Prostate gland (tissue), 2 donors: ENCODE measurements at places on chromosomes 3 and 15.
A peak's percentile ranks its signal among the peaks of the same experiment; 100 is the strongest.

GRCh38 chr3:80675790-80676189 lies 908.0 kb upstream of the ROBO1 start:
- DNase-seq, result no peak
- H3K4me3 ChIP-seq, result no peak overlapping the region
- H3K4me1 ChIP-seq, result no peaks in the 10 kb centered on the region

DNA sequence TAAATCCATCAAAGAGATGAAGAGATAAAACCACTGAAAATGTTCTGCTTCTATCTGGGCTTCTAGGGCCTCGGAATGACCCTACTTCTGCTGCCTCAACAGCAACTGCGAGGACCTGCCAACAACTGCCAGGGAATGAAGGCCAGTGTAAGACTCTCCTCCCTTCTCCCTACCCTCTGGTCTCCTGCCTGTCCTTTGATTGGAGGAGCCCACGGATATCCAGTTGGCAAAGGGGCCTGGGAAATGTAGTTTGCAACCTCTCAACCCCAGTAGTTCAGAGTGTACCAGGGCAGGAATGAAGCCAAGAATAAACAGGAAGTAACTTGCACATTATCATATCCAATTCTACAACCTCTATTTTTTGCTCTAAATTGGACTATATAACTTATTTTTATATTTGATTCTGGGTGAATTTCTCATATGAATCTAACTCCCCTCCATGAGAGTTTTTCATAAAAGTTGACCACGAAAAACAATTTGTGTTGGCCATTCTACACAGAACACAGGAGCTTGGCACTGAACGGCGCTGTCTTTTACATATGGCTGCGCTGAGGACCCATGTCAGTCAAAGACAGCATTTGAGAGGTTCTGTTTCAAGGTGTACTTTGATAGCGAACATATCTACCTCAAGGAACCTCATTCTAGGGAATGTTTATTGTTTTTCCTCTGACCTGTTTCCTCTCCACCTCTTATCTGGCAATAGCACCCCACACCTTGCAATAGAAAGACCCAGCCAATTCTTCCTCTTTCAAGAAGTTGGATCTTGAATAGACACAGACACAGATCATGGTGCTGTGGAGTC lies 91.1 kb upstream of the RNF7 start:
- H3K4me1 ChIP-seq, result no peaks in the 10 kb centered on the region
- no peak overlapping the region for H3K4me3 ChIP-seq
- no peak overlapping the region for H3K27ac ChIP-seq
- no peaks in the 10 kb centered on the region for H3K27me3 ChIP-seq
- H3K36me3 ChIP-seq, result no peaks in the 10 kb centered on the region
- DNase-seq, result no peak

GRCh38 chr3:178618197-178618596 lies 82.0 kb downstream of the KCNMB2 start:
- no peak for DNase-seq
- no peaks in the 10 kb centered on the region for H3K27me3 ChIP-seq
- no peak overlapping the region for H3K4me3 ChIP-seq
- no peak overlapping the region for H3K27ac ChIP-seq
- no peaks in the 10 kb centered on the region for H3K4me1 ChIP-seq

DNA sequence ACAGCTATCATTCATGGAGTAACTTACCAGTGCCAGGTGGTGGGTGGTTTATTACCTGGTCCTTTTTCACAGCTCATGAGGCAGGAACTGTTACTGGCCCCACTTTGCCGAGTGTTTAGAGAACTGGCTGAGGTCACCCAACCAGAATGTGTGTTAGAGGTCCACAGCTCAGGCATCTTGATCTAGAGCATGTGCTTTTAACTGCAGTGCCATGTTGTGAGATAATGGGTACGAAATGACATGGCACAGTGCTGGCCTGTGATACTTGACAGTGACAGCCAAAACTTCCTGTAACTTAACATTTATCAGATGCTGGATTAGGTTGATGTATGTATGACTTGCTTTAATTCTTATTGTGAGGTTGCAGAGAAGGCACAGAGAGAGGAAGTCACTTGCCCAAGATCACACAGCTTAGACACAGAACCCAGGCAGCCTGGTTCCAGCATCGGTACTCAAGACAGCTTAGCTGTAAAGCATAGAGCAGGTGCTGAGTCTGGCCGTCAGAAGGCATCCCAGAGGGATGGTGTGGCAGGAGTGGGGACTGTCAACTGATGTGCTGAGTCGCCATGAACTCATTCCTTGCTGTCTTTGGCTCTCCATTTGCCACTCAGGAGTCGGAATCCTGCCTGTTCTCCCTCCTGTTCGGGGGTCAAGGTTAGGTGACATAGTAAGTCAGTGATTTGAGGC lies 9.6 kb downstream of the MCM2 start:
- peaks cover 10% of the 10 kb centered on the region for H3K4me1 ChIP-seq
- DNase-seq, result no peak
- no peaks in the 10 kb centered on the region for H3K27me3 ChIP-seq
- peak overlapping the region; percentile 60 for H3K27ac ChIP-seq

GRCh38 chr3:144317961-144318360 lies 346.3 kb downstream of the DIPK2A start:
- no peak overlapping the region for H3K4me3 ChIP-seq
- DNase-seq, result no peak
- no peaks in the 10 kb centered on the region for H3K27me3 ChIP-seq
- no peak overlapping the region for H3K27ac ChIP-seq

GRCh38 chr3:176935194-176935888 lies 261.9 kb downstream of the TBL1XR1 start:
- no peaks in the 10 kb centered on the region for H3K27me3 ChIP-seq
- no peak for DNase-seq
- H3K4me1 ChIP-seq, result no peaks in the 10 kb centered on the region
- no peaks in the 10 kb centered on the region for H3K36me3 ChIP-seq
- H3K4me3 ChIP-seq, result no peak overlapping the region

GRCh38 chr15:43879386-43880355 lies 52.9 kb downstream of the WDR76 start:
- no peaks in the 10 kb centered on the region for H3K27me3 ChIP-seq
- no peak for DNase-seq
- no peak overlapping the region for H3K27ac ChIP-seq
- H3K4me1 ChIP-seq, result no peaks in the 10 kb centered on the region
- no peak overlapping the region for H3K4me3 ChIP-seq

GRCh38 chr3:11452885-11453847 lies 181.0 kb downstream of the ATG7 start:
- no peak for DNase-seq
- no peaks in the 10 kb centered on the region for H3K4me1 ChIP-seq
- no peak overlapping the region for H3K4me3 ChIP-seq
- H3K36me3 ChIP-seq, result no peaks in the 10 kb centered on the region

- no peaks in the 10 kb centered on the region for H3K27me3 ChIP-seq
- H3K27ac ChIP-seq, result no peak overlapping the region
- DNase-seq, result no peak
- no peaks in the 10 kb centered on the region for H3K36me3 ChIP-seq
- no peak overlapping the region for H3K4me3 ChIP-seq
Measured at GRCh38 chr3:45832699-45833098, 9.2 kb downstream of the LZTFL1 start.

- H3K27me3 ChIP-seq, result no peaks in the 10 kb centered on the region
- no peak for DNase-seq
- H3K36me3 ChIP-seq, result no peaks in the 10 kb centered on the region
- H3K27ac ChIP-seq, result no peak overlapping the region
- H3K4me1 ChIP-seq, result no peaks in the 10 kb centered on the region
Measured at GRCh38 chr3:99467420-99467819, 171.0 kb upstream of the COL8A1 start.

DNA sequence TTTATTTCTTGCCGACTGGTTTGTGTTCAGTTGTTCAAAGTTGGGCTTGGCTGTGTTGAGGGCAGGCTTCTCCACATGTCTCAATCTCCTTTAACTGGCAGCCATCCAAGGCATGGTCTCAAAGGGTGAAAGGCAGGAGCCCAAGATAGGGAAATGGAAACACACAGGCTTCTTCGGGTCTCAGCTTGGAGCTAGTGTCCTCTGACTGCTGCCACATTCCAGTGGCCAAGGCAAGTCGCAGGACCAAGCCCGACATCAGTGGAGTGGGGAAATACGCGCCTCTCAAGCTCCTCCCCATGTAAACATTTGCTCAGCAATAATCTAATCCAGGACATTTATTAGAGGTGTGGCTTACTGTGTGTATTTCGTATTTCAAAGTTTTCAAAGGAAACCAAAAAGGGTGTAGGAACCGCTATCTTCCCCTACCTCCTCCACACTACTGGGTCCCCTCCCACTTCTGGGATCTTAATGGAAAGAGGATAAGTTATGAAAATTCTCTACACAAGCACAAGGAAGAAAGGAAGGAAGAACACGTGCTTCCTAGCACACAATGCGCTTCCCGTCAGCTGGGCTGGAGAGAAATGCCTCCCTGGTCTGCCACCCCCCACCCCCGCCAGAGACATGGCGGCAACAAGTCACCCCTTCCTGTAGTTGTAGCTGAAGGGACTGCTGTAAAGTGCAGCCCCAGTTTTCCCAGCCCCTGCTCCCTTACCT lies 181.7 kb downstream of the FAM43A start:
- peak; percentile 67 for DNase-seq
- H3K36me3 ChIP-seq, result no peaks in the 10 kb centered on the region
- no peak overlapping the region for H3K4me3 ChIP-seq
- peak overlapping the region; percentile 50 for H3K27ac ChIP-seq
- peaks cover 27% of the 10 kb centered on the region for H3K4me1 ChIP-seq
- H3K27me3 ChIP-seq, result no peaks in the 10 kb centered on the region

DNA sequence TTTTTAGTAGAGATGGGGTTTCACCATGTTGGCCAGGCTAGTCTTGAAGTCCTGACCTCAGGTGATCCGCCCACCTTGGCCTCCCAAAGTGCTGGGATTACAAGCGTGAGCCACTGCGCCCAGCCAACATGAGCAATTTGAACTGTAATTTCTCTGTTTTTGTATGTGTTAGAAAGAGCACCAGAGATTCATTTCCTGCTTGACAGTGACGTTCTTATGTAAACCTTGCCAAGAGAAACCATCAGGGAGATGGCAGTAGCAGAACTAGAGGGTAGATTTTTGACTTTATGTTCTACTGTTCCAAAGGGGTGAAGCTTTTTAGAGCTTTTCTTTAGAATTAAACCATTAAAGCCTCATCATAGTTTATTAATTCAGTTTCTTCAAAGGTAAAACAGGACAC lies 148.1 kb upstream of the UMPS start:
- H3K27me3 ChIP-seq, result no peaks in the 10 kb centered on the region
- H3K4me1 ChIP-seq, result no peaks in the 10 kb centered on the region
- no peak for DNase-seq
- H3K27ac ChIP-seq, result no peak overlapping the region
- H3K4me3 ChIP-seq, result no peak overlapping the region
- no peaks in the 10 kb centered on the region for H3K36me3 ChIP-seq

DNA sequence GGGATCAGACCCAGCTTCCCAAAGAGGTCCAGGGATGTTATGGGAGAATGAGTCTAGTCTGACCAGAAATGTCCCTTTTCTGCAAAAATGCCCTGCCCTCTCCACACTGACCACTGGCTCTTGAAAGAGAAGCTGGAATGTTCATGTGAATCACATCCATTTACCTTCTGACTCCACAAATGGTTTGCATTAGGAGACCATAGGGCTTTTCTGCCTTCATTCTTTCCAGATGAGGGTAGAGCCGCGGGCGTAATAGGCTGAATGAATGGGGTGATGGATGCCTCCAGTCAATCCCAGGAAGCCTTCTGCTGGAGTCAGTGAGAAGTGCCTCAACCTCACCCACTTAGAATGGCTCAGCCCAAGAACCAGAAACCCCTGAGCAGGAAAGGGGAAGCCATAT lies 47.2 kb upstream of the IREB2 start:
- H3K27ac ChIP-seq, result no peak overlapping the region
- no peak for DNase-seq
- H3K4me3 ChIP-seq, result no peak overlapping the region
- H3K36me3 ChIP-seq, result no peaks in the 10 kb centered on the region

- H3K4me1 ChIP-seq, result no peaks in the 10 kb centered on the region
- no peak for DNase-seq
- H3K27ac ChIP-seq, result no peak overlapping the region
- peaks cover 2% of the 10 kb centered on the region for H3K27me3 ChIP-seq
- H3K36me3 ChIP-seq, result no peaks in the 10 kb centered on the region
- H3K4me3 ChIP-seq, result no peak overlapping the region
Measured at GRCh38 chr3:159632128-159632527, 356.5 kb upstream of the IL12A start.

DNA sequence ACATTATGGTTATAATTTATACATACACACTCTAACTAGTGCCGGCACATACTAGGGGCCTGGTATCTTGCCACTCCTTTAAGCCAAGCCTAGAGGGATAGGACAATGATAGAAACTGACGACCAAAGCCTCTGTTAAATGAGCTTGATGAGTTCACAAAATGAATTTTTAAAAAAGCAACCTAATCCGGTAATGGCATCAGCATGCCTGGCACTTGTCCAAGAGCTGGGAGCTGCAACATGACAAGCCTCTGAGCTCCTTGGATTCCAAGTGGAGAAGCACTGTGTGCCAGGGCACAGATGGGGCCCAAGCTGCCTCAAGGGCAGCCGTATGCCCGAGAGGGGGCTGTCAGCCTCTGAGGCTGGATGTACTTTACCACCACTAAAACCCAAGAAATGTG lies 9.7 kb downstream of the ETV5 start:
- no peak overlapping the region for H3K27ac ChIP-seq
- H3K36me3 ChIP-seq, result no peaks in the 10 kb centered on the region
- H3K4me3 ChIP-seq, result no peak overlapping the region
- no peaks in the 10 kb centered on the region for H3K4me1 ChIP-seq
- no peaks in the 10 kb centered on the region for H3K27me3 ChIP-seq

GRCh38 chr3:112966633-112967032 lies 8.3 kb downstream of the CD200R1 start:
- no peaks in the 10 kb centered on the region for H3K27me3 ChIP-seq
- H3K4me1 ChIP-seq, result no peaks in the 10 kb centered on the region
- no peak overlapping the region for H3K4me3 ChIP-seq
- no peaks in the 10 kb centered on the region for H3K36me3 ChIP-seq

GRCh38 chr3:79199966-79200365 lies 567.8 kb downstream of the ROBO1 start:
- no peaks in the 10 kb centered on the region for H3K27me3 ChIP-seq
- no peak overlapping the region for H3K4me3 ChIP-seq
- DNase-seq, result no peak

DNA sequence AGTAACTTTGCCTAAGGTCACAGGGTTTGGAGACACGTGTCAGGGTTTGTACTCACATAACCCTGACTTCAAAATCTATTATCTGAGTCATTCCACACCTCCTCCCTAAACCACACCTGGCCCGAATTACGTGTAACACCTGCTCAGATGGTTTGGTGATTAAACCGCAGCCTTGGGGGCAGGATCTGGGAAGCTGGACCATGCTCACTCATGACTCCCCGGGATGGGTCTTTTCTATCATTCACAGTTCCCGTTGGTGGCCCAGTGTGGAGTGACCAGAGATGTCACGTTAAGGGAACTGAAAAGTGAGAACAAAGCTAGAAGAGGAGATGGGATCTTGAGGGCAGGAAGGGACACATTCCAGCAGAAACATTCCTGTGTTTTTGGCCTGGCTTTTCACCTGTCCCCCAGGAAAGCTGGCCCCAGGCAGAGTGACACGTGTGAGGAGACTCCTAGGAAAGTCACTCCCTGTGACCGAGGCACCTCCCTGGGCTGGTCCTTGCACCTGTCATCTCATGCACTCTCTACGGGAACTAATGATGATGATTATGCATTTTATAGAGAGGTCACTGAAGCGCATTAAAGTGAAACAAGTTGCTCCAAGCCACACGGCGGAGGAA lies 75.4 kb upstream of the POMGNT2 start:
- H3K27me3 ChIP-seq, result no peaks in the 10 kb centered on the region
- H3K27ac ChIP-seq, result no peak overlapping the region
- no peaks in the 10 kb centered on the region for H3K36me3 ChIP-seq
- no peak for DNase-seq
- no peaks in the 10 kb centered on the region for H3K4me1 ChIP-seq
- H3K4me3 ChIP-seq, result no peak overlapping the region
